IMR-90 (cell line): ENCODE measurements at places on chromosomes 3 and 15.

DNA sequence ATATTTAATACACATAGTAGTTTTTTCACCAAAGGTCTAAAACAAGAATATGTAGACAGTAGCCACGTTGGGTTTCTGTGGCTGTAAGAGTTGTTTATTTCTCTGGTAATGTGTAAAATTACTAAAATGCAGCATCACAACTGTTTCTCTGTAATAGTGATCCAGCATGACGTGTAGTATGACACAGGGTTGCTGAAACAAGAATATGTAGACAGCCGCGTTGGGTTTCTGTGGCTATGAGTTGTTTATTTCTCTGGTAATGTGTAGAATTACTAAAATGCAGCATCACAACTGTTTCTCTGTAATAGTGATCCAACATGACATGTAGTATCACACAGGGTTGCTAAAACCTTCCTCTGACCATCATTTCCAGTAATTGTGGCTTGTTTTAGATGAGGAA, 153.6 kb upstream of the ZNF717 start:
- DNase-seq = peak; percentile 7

DNA sequence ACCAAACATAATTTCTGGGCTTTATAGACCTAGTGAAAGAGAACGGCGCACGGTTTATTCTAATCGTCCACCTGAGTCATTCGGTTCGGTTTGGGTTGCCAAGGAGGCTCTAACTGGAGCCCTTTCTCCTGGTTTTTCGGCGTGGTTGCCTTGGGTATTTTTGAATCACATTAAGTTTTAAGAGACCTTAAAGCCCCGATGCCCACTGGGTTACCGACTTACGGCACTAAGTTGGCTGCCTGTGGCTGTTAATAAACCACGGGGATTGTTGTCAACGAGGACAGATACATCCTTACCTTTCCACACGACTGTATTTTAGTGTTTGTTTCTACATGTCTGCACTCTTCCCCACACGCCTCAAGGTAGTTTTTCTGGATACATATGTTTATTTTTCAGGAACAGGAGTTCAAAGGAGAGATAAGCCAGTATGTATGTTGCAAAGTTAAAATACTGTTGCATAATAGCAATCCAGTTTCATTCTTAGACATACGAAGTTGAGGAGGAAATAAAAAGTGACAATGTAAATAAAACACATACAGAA, 1.2 kb upstream of the ANP32A start:
- DNase-seq = no peak

DNA sequence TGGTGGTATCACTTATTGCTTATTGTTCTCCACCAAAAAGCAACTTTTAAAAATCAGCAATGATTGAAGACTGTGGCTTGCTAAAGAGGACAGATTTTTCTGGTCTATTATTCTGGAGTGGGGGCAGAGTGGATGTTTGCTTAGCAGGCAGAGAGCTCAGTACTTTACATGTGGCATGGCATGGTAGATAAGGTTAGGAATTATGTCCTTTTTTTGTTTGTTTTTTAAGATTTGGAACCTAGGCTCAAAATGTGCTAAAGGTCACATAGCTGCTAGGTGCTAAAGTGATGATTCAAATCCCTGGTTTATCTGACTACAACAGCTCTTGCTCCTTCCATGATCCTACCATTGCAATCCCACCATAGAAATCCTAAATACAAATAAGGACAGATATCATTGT, 331.0 kb upstream of the ADAMTS9 start:
- no peak for DNase-seq

DNA sequence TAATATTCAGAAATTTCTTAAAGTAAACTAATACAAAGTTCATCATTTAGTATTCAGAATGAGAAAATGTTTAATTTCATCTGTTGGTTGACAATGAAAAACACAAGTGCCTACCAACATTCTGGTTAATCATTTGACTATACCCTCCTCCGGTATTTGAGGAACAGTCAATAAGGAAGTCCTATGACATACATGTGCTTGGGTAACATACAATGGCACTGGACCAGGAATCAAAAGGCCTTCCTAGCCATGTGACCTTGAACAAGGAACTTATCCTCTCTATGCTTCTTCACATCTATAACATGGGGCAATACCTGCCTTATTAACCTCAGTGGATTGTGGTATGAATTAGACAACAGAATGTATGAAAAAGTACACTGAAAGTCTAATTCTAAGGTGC, 65.8 kb downstream of the ZNF280D start:
- no peak for DNase-seq

DNA sequence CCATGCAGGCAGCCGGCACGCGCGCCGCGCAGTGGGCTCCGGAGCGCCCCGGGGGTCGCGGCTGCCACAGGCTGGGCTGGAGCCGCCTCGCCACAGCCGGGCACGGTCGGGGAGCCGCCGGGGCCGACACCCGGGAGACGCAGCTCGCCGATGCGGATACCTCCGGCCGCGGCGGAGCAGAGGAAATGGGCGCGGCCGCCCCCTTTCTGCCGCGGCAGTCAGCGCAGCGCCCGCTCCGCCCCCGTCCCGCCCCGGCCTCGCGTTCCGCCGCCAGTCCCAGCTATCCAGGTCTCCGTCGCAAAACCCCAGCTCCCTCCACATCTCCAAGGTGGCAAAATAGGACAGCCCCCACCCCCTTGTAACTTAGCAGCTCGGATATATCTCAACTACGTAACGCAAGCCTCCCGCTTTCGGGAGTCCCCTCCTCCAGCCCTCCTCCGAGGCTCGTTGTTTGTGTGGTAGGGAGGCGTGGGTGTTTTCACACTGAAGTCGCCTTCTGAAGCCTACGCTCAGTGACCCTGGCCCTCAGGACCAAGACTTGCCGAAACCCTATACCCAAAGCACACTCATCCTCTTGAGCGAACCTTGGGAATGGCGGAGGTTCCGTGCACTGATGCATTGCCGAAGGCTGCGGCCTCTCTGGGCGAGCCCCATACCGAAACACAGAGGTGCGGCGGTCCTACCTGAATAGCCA, at the start of gene SH3BP5:
Gene SH3BP5, minus strand, starts transcription at position 182 of the 694 bp plus-strand sequence. Its CDS starts 178 bp downstream, at position 4.
- DNase-seq = peak; percentile 47

DNA sequence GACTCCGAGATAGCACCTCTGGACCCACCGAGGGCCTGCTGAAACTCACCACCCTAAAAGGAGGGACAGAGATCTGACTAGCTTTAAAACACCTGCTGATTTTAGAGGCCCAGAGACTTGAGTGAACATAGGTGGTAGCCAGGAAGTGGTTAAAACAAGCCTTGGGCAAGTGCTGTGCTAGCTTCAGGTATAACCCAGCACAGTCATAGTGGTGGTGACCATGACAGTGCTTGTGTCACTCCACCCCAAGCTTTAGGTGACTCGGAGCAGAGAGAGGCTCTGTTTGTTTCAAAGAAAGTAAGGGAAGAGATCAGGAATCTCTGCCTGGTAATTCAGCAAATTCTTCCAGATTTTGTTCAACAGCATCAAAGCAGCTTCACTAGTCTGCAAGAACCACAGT, 641.1 kb upstream of the BCHE start:
- no peak for DNase-seq

GRCh38 chr15:68806220-68807060, 14.3 kb downstream of the ANP32A start:
- no peak for DNase-seq

GRCh38 chr15:65363766-65364165, 14.0 kb downstream of the IGDCC3 start:
- no peak for DNase-seq

- DNase-seq = no peak
Measured at GRCh38 chr3:171230865-171231264, 204.3 kb upstream of the SLC2A2 start.
